Colonic mucosa (tissue), 4 donors: ENCODE measurements at places on chromosomes 11 and 22.

GRCh38 chr11:57370941-57371340 lies 10.0 kb downstream of the PRG3 start:
- no peak for DNase-seq

GRCh38 chr11:102833731-102834130 lies 9.7 kb downstream of the MMP3 start:
- no peak for DNase-seq

DNA sequence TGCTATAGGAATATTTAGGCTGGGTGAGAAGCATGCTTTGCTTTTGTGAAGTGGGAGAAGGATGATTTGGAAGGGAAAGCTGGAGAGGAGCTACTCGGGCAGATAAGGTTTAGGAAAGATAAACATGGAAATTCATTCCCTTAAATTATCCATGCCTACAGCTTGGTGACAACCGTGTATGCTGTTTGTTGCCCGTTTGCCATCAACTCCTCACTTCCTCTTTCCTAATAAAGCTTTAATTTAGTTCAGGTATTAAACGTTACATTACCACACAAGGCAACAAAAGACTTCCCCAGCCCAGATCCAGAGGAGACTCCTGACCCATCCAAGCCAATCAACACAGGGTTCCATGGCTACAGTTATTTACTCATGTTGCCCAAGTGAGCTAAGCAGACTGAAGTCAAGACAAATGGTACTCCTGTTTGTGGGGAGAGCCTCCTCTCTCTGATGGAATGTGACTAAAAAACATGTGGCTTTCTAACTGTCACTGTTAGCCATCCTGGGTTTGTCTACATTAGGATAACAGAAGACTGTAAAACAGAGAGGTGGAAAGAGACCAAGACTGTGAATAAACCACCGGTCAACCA lies 101.7 kb upstream of the GRAMD1B start:
- DNase-seq: no peak

DNA sequence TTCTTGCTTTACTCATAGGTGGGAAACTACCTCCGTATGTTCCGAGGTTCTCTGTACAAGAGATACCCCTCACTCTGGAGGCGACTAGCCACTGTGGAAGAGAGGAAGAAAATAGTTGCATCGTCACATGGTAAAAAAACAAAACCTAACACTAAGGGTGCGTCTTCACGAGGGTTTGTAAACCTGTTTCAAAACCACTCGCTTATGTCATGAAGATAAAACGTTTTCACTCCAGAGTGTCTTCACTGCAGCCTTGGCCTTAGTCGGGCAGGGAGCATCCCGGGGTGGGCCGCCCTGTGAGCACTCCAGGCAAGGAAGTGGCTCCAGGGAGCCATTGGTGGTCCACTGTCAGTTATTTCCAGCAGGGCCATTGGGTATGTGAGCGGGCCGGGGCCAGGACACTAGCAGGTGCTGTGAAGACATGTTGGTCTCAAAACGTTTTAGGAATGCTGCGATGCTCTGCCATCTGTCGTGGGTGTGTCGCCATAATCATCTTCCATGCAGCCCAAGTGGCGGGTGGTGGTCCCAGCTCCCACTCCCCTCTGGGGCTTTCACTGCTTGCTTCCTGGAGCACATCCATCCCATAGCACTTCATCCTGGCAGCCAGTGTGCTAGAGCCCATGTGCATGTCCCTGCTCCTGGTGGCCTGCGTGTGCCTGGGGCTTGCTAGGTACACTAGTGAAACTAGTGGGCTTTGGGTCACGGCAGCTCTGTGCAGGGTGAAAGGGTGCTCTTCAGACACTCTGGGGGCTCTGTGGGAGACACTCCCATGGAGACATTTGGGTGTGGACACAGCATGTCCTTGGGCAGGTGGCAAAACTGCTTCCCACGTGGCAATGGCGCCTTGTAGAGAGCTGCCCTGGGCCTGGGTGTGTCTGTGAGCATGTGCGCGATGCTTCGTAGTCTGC lies 5.2 kb downstream of the SMARCB1 start:
- DNase-seq: no peak

- no peak for DNase-seq
These were observed 1.6 kb downstream of the TMEM132A start for GRCh38 chr11:60925868-60926267.

DNA sequence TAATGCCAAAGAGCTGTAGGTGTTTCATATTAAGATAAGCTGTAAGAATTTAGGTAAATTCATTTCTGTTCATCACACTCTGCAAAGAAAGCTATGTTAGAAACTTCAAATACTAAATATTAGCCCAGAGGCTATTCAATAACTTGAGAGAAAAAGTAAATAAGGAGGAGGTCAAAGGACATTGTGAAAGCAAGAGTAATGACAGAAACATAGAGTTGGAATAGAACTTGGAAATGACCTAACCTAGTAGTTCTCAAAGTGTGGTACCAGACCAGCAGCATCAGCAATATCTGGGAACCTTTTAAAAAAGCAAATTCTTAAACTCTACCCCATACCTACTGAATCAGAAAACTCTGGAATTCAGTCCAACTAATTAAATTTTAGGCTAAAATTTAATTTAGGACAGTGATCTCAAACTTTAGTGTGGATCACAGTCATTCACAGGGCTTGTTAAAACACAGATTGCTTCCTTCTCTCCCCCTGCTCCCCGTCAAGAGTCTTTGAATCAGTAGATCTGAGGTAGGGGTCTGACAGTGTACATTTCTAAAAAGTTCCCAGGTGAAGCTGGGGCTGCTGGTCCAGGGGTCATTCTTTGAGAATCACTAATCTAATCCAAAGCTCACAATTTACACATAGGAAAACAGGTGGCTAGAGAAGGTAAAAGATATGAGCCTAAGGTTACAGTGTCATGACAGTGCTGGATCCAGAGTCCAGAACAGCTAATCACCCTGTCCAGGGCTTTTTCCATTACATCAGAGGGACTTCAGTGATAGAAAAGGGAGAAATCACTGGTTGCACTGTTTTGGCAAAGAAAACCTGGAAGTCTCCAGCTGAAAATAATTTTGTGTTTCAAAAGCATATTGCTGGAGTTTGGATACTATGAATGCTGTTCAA lies 241.1 kb downstream of the SOX6 start:
- DNase-seq: no peak

GRCh38 chr11:19886498-19886897 lies 173.9 kb downstream of the NAV2 start:
- no peak for DNase-seq

DNA sequence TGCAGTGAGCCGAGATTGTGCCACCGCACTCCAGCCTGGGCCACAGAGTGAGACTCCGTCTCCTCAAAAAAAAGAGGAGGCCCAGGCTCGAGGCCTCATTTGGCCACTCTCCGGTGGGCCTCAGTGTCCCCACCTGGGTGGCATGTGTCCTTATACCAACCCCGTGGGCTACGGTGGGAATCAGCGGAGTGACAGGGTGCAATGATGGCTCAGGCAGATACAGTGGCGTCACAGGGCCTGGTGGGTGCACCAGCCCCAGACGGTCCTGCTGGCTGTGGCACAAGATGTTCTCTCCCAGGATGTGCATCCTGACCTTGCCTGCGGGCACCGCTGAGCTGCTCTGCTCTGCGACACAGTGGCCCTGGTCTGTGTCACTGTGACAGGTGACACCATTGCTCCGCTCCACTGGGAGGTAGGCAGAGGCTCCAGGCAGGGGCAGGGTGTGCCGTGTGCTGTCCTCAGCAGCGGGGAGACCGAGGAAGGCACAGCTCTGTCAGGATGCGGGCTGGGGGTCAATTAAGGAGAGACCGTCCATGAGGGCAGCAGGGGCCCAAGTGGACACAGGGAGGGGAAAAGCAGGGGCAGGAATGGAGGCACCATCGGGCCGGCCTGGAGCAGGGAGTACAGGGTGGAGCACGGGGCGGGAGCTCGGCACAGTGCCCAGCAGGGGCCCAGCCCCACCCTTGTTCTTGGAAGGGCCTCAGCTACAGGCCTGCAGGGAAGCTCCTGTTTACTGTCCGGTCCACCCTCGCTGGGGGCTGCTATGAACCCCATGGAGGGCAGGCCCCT lies 21.7 kb upstream of the TH start:
- peak; percentile 56 for DNase-seq

- DNase-seq: no peak
These were observed 1157.5 kb downstream of the BRD1 start for GRCh38 chr22:48669986-48670716.

DNA sequence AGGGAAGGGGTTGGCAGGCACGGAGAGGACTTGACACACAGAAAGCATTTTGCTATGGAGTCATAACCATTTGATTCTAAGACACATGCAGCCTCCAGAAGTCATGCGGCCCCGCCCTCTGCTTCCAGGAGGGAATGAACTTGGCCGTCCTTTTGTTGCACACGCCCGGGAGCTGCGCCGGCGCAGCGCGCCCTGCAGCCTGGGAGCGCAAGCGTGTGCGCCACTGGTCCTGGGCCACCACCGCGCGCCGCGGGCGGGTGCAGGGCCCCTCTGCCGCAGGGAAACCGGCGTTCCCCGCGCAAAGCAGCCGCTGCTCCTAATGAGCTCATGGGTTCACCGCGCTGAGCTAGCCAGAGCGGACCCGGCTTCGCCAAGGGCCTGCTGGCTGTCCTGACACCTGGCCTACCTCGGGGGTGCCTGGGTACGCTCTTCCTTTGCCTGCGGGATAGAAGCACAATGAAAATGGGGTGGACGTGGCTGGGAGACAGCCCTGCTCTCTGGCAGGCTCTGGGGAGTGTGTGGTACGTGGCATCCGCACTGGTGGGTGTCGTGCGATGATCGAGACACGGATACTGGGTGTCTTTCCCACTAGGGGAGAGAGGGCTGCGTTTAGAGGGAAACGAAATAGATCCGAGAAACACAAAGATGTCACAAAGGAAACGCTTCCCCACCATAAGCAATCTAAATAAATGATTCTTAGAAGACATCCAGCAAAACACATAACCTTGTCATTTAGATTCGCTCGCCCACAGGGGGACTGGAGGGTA lies 669 bp downstream of the MICAL3 start:
- peak; percentile 91 for DNase-seq
